ENCODE measurements at places on chromosomes 2 and 18. TPM values are rescaled to one million over a fixed set of nuclear protein-coding genes. Genes with fewer than 3 reads are reported as not detected.

GRCh38 chr2:37800176-37800858, 124.8 kb upstream of the RMDN2 start:
- DNase-seq, result no peak

GRCh38 chr2:136133176-136133575, 15.2 kb upstream of the CXCR4 start:
- no peak for DNase-seq

IKZF2 gene
- total RNA-seq, result 8.7 TPM

DNA sequence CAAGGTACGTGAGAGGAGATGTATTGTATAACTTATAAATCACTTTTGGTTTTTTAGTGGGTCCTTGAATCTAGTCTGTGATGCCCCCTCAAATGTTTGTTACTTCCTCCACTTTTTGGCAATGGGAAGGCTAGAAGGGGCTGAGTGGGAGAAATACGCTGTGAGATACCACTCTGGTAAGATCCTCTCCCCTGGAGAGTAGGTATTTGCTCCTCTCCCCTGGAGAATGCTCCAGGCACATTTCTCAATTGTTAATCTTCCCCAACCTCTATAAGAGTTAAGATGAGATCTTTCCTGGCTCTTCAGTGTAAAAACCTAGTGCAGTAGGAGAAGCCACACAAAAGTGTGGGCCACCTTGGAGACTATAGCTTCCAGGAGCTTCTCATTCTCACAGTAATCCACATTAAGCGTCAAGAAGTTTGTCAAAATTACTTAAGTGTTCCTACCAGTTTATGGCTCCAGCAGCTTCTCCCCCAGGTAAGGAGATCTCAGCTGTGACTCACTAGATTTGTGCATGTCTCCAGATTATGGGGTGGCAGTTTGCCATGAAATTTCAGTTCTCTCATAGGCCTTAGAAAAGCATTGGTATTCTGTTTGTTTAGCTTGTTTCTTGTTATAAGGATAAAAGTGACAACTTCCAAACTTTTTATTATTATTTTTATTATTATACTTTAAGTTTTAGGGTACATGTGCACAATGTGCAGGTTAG, 182.6 kb downstream of the FSIP2 start:
- DNase-seq, result no peak

DNA sequence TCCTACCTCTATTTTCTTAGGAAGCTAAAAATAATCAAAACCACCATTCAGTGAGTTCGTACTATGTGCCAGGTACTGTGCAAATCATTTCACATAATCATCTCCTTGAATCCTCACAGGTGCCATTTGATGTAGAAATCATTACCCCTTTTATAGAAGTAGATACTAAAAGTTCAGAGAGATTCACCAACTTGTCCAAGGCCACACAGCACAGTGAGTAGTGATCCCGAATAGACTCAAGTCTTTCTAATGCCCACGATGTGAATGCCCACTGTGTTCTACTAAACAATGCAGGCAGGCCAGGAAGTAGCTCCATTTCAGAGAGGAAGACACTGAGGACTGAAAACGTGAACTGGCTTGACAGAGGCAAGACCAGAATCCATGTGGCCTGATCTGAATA, 68.8 kb downstream of the ANTXR1 start:
- DNase-seq, result no peak

TCF23 gene
- total RNA-seq, result not detected

VAMP5 gene
- total RNA-seq, result 17.2 TPM

GRCh38 chr2:100563407-100564247, 834 bp downstream of the PDCL3 start:
- DNase-seq, result no peak

DNA sequence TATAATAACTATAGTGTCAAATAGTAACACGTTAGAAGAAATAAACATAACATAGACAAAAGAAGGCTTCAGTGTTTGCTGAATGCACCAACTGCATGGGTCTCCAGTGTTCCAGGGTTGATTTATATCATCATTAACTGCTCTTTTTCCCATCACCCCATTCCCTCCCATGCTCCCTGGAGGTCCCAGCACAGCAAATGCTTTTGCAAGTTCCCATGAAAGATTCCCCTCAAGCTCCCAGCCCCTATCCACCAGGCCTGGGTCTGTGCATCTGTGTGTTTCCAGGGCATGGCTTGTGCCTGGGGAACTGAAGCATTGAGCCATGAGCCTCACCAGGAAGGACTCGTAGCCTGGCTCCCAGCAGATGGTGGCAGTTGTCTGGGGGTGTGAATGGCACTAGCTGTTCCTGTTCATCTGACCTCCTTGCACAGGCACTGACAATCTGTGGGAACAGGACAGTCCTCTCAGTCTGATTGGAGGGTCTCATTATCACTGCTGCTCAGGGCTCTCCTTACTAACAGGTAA, 164.6 kb upstream of the RMP24 start:
- no peak for DNase-seq

- no peak for DNase-seq
These were observed 420.1 kb upstream of the ZNF804A start for GRCh38 chr2:184178229-184178628.

DES gene
- not detected for total RNA-seq

- no peak for DNase-seq
These were observed 37.6 kb upstream of the SLC40A1 start for GRCh38 chr2:189618197-189618596.

DPP10 gene
- total RNA-seq, result not detected

DNA sequence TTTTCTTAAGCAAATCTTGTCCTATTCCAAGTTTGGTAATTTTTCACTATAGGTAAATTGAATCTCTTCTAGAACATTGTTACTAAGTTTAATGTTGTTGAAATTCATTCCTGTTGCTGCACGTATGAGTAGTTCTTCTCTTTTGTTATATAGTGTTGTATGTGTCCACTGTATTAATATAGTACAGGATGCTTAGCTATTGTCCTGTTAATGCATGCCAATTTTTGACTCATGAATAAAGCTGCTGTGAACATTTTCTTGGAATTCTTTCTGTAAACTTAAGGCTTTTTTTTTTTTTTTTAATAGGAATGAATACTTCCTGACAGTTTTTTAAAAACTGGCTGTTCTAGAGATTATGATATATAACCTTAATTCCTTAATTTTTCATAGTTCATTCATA, 326.9 kb downstream of the SLC4A3 start:
- no peak for DNase-seq

DNA sequence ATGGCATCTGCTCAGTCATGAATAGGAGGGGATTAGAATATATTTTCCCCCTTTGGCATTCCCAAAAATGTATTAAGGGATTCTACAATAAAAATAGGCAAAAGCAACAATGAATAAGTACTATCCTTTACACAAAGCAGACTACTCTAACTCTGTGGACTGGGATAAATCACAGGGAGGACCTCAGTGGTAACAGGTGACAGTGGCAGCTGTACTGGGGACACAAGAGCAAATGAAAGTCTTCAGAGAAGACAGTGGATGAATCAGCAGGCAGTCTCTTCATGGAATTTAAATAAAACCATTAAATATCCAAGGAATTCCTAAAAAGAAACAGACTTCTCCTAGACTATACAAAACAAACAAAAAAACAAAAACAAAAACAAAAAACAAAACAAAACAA, 4.8 kb downstream of the CDH7 start:
- DNase-seq, result no peak

DNA sequence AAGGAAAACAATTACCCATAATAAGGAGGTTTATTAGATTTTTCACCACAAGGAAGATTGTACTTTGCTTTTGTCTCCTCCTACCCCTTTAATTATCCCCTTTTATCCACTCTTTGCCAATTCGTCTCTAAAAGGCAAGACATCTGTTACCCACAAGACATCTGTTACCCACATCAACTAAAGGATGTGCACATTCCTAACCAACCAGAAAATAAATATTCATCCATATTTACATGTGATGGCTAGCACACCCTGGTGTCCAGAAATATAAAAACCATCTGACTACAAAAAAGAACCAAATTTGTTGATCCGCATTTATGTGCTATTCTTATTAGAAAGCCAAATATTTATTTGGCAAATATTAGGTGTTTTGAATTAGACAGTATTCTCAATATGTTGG, 35.7 kb downstream of the ACVR1C start:
- no peak for DNase-seq

CTNNA2 gene
- not detected for total RNA-seq

GRCh38 chr2:79666430-79666829, 153.6 kb downstream of the CTNNA2 start:
- DNase-seq, result no peak

GRCh38 chr2:67824186-67824585, 238.6 kb downstream of the C1D start:
- DNase-seq, result no peak

DNA sequence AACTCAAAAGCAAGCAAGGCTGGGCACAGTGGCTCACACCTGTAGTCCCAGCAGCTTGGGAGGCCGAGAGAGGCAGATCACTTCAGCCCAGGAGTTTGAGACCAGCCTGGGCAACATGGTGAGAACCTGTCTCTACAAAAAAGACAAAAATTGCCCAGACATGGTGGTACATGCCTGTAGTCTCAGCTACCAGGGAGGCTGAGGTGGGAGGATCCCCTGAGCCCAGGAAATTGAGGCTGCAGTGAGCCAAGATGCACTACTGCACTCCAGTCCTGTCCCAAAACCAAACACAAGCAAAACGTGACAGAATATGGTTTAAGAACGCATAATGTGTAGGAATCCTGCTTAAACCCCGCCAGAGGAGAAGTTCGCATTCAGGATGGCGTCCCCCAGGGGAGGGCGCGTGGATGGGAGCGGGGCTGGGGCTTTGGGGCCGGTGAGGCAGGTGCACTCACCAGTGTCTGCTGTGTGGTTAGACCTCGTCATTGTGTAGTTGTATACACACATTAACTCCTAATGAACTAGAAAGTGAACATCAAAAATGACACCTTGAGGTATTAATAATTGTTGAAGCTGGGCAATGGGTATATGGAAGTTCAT, 5.4 kb downstream of the COLEC11 start:
- no peak for DNase-seq

GRCh38 chr2:216754336-216754735, 59.0 kb upstream of the IGFBP5 start:
- no peak for DNase-seq

CIB4 gene
- not detected for total RNA-seq

- no peak for DNase-seq
These were observed 1112.5 kb downstream of the TSN start for GRCh38 chr2:122867941-122868340.

CELF4 gene
- total RNA-seq, result not detected

MERTK gene
- 0.08 TPM for total RNA-seq

- no peak for DNase-seq
These were observed 13.3 kb downstream of the CD28 start for GRCh38 chr2:203719456-203720410.

DNA sequence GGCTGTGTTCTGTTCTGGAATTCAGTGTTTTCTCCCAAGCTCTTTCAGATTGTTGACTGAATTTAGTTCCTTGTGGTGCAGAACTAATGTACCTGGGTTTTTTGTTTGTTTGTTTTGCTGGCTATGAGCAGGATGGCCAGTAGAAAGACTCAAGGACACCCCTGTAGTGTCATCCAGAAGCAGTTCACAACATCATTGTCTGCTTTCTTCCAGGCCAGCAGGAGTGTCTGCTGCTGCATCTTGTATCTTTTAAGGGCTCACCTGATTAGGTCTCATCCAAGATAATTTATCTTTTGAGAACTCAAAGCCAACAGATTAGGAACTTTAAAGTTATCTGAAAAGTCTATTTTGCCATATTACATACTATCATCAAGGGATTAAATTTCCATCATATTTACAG, 318.5 kb upstream of the MC4R start:
- no peak for DNase-seq

DNA sequence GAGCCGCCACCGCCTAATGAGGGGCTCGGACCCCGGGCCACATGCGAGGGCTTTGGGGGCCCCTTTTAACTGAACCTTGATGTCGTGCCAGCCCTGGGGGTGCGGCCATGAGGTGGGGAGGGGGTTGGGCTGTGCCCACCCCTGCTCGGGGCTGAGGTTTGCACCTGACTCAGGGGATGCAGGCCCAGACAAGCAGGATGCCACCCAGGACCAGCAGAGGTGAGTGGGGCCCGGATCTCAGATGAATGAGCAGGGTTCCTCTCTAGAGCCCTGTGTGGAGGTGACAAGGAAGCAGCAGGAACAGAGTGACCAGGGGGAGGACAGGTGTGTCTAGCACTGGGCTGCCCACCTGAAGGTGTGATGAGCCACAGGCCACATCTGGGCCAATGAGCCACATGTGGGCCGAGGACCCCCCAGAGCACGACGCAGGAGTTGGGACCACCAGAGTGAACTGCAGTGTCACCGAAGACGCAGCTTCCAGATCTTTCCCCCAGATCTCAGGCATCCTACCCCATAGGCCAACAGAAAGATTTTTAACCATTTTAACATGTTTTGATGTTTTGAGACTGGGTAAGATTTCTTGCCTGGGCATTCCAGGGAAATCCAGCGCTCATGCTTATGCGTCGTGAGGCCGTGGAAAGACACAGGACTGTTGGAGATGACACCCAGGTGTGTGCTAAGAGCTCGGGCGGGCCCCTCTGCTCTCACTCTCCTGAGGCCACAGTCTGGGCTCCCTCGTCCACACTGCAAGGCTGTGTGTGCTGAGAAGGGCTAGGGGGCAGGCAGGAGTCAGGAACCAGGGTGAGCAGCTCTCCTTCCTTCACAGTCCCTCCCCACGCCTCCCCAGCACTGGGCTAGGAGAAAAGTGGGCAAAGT, 73.6 kb downstream of the DDX1 start:
- DNase-seq, result no peak

LOXHD1 gene
- not detected for total RNA-seq

GRCh38 chr2:3435445-3435844, 56.0 kb downstream of the TRAPPC12 start:
- DNase-seq, result no peak

DOK1 gene
- 3.4 TPM for total RNA-seq

- DNase-seq, result no peak
These were observed 32.3 kb upstream of the XDH start for GRCh38 chr2:31446848-31447247.

- no peak for DNase-seq
These were observed 188.2 kb downstream of the ALK start for GRCh38 chr2:29733213-29733612.

GRCh38 chr18:48453330-48454066, 44.3 kb upstream of the ZBTB7C start:
- no peak for DNase-seq

DNA sequence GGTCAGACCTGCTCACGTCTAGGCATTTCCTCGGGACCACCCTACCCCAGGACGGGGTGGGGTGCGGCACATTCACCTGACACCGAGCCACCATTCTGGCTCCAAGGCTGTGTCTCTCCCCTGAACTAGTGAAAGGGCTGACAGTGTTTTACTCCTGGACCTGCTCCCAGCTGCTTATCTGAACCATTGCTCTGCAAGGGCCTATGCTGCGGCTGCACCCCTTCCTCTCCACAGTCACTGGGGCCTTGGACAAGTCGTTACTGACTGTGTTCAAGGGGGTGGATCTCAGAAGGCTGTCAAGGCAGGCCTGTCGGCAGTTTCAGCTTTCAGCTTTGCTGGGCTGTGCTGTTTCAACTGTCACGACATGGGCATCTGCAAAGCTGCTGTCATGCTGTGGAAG, 11.7 kb downstream of the CREG2 start:
- DNase-seq, result no peak

GRCh38 chr18:8807488-8807805, 102.1 kb downstream of the MTCL1 start:
- no peak for DNase-seq

SULT1C4 gene
- not detected for total RNA-seq

All from CD4-positive, alpha-beta T cell (primary cell).